ENCODE measurements at places on chromosomes 2 and 18.

- no peak for DNase-seq
These were observed 447.2 kb upstream of the SPHKAP start for GRCh38 chr2:228628682-228629081.

DNA sequence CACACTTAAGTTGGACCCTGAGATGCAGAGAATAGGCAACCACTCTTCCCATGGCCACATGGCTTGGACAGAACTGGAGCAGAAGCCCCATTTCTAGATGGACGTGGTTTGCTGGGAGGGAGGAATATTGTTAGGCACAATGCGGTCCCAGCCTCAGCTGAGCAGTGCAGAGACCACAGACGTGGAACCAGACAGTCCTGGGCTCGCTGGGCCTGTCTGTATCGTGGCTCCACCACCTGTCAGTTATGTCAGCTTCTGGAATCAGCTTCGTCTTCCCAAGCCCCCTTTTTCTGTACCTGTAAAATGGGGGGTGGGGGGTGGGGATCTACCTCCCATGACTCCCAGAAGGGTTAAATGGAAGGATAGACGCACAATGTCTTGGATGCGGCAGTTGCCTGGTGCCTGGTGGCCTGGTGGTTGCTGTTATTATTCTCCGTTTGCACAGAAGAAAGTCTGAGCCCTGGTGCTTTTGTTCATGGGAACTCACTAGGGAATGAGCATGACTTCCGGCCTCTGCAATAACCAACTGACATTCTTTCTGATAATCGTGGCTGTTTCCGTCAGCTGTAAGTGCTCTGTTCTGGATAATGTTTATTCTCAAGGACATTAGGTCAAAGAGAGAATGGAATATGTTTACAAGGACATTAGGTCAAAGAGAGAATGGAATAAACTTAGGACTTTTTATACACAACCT, 31.4 kb downstream of the COLEC11 start:
- DNase-seq, result no peak

- no peak for DNase-seq
These were observed 12.4 kb downstream of the SLC8A1 start for GRCh38 chr2:40439473-40439872.

- DNase-seq, result no peak
These were observed 14.7 kb upstream of the IKZF2 start for GRCh38 chr2:213166109-213166508.

GRCh38 chr2:233101141-233101540, 41.0 kb downstream of the INPP5D start:
- DNase-seq, result no peak

GRCh38 chr18:29434650-29435049, 1257.7 kb upstream of the CDH2 start:
- DNase-seq, result no peak

GRCh38 chr18:40338284-40338683, 1616.8 kb upstream of the PIK3C3 start:
- DNase-seq, result no peak

- no peak for DNase-seq
These were observed 2022.0 kb upstream of the CELF4 start for GRCh38 chr18:39587586-39587985.
